NCI-H1092 (cell line): ENCODE measurements at places on chromosomes 7 and 10.

DNA sequence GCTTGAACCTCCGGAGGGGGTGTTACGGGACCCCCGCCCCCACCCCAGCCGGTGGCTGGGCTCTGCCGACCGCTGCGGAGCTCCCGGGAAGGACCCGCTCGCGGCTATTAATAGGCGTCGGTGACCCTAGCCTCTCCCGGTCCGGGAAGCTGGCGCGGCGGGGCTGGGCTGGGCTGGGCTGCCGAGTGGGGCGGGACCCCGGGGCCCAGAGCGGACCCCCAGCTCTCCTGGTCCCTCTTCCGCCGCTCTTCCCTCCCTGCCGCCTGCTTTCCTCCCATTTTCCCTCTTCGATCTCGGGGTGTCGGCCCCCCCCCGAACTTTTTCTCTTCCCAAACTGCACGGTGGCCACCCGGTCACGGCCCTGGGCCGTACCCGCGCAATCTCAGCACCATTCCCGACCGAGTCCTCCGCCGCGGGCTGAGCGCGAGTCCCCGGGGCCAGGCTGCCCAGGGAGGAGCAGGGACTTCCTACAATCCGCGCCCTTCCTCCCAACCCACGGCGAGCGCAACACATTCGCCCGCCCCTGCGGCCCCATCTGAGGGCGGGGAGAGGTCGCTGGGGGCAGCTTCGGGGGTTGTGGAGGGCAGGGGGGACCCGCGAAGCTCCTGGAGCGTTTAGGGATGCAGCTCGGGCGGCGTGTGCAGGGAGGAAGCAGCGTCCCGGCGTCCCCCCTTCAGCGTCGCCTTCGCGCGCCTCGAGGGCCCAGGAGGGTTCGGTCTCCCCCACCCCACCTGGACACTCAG is 3.1 kb upstream of the ELFN1 start:
- DNase-seq: no peak

DNA sequence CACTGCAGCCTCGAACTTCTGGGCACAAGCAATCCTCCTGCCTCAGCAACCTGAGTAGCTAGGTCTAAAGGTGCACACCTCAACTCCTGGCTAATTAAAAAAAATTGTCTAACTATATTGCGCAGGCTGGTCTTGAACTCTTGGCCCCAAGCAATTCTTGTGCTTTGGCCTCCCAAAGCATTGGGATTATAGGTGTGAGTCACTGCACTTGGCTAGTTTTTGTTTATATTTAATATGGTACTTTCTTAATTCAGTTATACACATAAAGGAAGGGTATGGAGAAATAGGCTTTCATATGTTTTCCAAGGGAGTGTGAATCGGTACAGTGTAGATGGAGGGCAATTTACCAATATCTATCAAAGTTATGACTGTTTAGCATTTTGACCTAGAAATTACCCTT is 20.4 kb downstream of the NPVF start:
- no peak for DNase-seq

- no peak for DNase-seq
Measured at GRCh38 chr7:50785346-50785745, 2.6 kb upstream of the GRB10 start.

- DNase-seq: no peak
Measured at GRCh38 chr10:132872658-132873057, 69.7 kb downstream of the CFAP46 start.

DNA sequence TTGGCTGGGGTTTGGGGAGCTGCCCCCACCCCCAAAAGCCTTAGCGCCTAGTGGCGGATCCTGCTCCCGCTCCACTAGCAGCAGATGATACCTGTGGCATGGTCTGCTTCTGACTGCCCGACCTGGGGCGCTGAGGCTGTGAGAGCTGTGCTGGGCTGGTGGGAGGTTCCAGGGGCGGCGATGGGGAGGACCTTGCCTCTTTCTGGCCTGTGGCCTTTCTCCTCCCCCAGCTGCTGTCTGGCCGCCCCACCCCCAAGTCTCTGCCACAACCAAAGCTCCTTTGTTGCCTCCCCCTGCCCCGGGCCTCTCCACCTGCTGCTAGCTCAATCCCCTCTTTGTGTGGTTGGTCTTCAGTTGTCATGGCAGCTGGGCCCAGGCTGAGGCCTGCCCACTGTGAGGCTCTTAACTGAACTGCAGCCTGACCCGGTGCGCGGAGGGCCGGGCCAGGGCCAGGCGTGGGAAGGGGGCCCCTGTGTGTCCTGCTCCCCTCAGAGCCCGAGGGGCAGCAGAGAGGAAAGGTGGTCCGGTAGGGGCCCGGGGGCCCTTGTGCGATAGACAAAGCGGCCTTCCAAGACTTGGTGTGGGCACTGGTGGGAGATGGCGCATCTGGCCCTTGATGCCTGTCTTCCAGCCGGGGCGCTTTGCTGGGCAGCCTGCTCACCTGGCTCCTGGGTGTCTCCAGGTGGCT is 4.7 kb downstream of the ZNF775 start:
- peak; percentile 66 for DNase-seq

DNA sequence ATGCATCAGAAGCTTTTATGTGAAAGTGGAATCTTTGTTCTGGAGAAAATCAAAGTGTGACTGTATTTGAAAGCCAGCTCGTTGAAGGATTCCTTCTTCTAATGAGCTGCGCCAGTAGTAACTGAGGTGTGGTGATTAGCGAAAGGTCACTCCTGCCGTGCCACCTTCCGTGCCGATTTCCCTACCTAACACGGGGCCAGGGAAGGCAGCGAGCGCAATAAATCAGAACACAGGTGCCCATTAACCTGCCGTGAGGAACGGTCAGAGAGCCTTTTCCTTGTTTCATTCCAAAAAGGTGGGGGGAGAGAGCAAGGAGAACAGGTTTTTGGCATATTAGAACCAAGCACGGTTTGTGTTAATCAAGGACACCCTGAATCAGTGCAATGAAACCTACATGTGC is 258.0 kb downstream of the CELF2 start:
- no peak for DNase-seq

DNA sequence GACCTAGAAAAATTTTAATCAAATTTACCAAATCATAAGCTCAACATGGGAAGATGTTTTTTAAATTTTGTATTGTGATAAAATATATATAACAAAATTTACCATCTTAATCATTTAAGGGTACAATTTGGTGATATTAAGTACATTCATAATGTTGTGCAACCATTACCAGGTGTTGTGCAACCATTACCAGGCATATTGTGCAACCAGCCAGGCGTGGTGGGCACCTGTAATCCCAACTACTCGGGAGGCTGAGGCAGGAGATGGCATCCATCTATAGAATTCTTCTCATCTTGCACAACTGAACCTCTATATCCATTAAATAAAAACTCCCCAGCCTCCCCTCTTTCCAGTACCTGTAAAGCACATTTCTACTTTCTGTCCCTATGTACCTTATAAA is 124.5 kb upstream of the SLC13A1 start:
- no peak for DNase-seq

DNA sequence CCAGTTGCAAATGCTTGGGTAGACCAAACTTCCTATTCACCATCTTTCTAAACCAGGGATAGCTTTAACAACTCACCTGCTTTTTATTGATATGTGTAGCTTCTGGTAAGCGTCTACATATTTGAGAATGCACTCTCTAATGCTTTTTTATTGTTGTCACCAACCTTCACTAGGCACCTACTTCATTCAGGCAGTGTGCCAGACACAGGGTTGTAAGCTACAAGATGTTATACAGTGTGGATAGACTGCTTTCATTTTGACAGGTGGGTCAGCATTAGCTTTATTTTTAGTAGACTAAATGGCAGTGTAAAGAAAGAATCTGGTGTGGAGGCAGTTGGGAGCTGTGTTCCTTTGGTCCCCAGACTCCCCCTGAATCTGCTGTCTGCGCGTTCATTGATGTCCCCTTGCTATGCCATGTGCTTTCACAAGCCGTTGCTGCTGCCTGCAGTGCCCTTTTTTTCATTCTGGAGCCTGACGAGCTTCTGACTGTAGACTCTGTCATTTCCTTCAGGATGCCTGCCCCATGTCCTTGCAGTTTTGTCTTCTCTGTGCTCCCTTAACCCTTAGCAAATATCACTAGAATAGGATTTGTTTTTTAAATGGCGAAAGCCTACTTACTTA is 32.1 kb downstream of the NRF1 start:
- DNase-seq: peak; percentile 39

DNA sequence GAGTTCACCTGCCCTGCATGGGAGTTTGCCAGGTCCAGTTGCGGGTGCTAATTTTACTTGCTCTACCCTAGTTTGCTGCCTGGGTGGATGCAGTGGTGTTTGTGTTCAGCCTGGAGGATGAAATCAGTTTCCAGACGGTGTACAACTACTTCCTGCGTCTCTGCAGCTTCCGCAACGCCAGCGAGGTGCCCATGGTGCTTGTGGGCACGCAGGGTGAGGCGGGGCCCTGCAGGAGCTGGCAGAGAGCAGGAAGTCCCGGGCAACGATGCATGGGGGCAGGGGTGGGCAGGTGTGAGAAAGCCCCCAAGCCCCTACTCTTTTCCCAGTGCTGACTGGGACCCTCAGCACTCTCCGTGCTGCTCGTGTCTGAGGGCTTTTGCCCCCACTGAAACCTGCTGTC is 31.3 kb downstream of the AGAP3 start:
- DNase-seq: no peak

- DNase-seq: no peak
Measured at GRCh38 chr7:100627238-100627549, 14.2 kb downstream of the TFR2 start.

DNA sequence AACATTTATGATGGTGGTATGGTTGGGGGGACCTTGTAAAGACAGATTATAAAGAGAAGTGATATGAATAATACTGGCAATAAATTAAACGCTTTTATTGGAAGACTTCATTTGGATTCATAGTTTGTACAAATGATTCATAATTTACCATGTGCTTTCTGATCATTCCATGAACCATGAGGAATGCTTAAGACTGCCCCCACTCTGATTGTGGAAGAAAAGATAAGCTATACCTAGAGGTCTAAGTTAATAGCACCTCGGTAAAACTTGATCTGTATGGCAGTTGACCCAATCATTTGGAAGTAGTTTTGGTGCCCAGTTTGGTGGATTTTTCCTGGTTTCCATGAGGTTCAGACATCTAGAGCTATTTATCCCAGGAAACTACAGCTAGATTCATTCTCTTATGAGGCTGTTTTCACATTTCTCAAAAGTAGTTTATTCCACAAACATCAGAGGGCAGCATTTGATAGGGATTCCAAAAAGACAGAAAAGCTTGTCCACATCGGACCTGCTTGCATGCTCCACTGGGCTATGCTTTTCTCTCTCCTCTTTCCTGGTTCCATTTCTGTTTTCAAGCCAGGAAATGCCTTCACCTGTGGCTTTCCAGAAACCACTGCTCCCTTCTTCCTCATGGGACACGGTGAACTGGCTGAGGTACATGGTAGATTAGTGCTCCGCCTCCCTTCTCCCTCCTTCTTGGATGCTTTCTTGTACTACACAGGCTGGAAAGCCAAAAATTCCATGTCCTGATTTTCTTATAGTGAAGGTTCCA is 29.2 kb downstream of the TFAM start:
- DNase-seq: peak; percentile 8

GRCh38 chr10:3867454-3868270 is 82.7 kb upstream of the KLF6 start:
- no peak for DNase-seq

DNA sequence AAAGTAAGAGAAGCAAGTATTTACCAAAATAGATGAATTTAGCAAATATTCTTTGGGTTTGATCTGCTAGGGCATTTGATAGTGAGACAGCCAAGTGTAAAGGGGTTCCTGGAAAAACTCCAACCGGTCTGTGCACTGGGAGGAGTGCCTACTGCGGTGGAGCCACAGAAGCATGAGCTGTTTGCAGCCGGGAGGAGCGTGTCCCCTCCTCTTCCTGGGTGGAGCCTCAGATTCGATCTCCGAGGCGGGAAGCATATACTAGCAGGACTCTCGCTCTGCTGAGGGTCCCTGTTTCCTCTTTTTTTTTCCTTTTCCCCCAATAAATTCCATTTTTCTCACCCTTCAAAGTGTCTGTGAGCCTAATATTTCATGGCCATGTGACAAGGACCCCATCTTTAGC is 45.1 kb upstream of the MET start:
- no peak for DNase-seq

DNA sequence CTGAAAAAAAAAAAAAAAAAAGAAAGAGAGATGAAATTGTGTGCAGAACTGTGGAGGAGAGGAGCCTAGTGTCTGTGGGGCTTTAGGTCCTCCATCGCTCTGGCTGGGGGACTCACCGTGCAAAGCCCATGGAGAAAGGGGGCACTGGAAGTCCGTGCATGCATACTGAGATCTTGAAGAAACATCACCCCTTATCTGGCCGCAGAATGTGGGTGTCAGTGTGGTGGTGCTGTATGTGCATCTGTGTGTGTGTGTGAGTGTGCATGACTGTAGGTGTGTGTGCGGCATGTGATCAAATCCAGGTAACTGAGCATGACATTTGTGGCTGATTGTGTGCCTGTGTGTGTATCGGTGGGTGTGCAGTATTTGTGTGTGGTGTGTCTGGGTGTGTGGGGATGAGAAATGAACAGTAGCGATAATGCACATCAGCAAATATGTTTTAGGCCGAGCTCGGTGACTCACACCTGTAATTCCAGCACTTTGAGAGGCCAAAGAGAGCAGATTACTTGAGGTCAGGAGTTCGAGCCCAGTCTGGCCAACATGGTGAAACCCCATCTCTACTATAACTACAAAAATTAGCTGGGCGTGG is 8.8 kb upstream of the CLDN3 start:
- DNase-seq: no peak

- DNase-seq: no peak
Measured at GRCh38 chr10:50846753-50847152, 38.7 kb downstream of the A1CF start.

- DNase-seq: no peak
Measured at GRCh38 chr10:15346440-15347141, 24.5 kb downstream of the FAM171A1 start.

DNA sequence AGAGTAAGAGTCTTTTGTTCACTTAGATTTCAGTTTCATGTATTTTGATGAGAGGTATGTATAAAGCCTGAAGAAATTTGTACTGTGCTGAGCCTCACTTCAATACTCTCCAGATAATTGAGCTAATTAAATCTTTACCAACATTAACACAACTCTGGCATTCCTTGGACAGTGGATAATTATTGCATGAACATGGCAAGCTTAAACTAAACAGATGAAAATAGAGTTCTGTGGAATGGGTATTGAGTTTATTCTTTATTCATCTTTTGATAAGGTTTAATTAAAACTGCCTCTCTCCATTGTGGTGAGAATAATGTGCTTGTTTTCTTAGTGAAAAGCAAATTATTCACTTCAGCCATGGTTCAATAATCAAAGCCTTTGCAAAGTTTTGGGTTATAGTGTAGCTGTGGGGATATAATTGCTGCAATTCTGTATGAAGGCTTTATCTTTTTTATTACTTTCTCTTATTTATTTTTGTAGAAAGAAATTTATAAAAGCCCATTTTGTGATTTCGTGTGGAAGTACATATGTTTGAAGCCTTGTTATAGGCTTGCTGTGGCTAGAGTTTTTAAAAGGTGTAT is 126.4 kb upstream of the FZD1 start:
- DNase-seq: no peak

GRCh38 chr10:3126741-3127346 is 45.7 kb downstream of the PITRM1 start:
- peak; percentile 91 for DNase-seq

GRCh38 chr7:74511345-74511744 is 57.6 kb downstream of the GTF2IRD1 start:
- no peak for DNase-seq

- DNase-seq: no peak
Measured at GRCh38 chr7:131769241-131769640, 212.8 kb upstream of the PODXL start.

- DNase-seq: no peak
Measured at GRCh38 chr7:4702961-4703512, 20.9 kb downstream of the FOXK1 start.

GRCh38 chr10:51530541-51530940 is 168.9 kb downstream of the CSTF2T start:
- no peak for DNase-seq

- DNase-seq: no peak
Measured at GRCh38 chr10:124053971-124054370, 39.4 kb downstream of the CHST15 start.

- DNase-seq: no peak
Measured at GRCh38 chr7:155840909-155841308, 28.6 kb upstream of the SHH start.
